ENCODE measurements at places on chromosomes 12 and 14. TPM values are rescaled to one million over a fixed set of nuclear protein-coding genes. Genes with fewer than 3 reads are reported as not detected.

HCAR1 gene
- not detected for total RNA-seq

DYRK2 gene
- 16.4 TPM for total RNA-seq

MYL2 gene
- not detected for total RNA-seq

STYK1 gene
- total RNA-seq = 7.8 TPM

LMNTD1 gene
- not detected for total RNA-seq

RPS6KL1 gene
- 1.3 TPM for total RNA-seq

OR6C2 gene
- 0.22 TPM for total RNA-seq

POMT2 gene
- total RNA-seq = 7.3 TPM

GALNT9 gene
- total RNA-seq = not detected

DNA sequence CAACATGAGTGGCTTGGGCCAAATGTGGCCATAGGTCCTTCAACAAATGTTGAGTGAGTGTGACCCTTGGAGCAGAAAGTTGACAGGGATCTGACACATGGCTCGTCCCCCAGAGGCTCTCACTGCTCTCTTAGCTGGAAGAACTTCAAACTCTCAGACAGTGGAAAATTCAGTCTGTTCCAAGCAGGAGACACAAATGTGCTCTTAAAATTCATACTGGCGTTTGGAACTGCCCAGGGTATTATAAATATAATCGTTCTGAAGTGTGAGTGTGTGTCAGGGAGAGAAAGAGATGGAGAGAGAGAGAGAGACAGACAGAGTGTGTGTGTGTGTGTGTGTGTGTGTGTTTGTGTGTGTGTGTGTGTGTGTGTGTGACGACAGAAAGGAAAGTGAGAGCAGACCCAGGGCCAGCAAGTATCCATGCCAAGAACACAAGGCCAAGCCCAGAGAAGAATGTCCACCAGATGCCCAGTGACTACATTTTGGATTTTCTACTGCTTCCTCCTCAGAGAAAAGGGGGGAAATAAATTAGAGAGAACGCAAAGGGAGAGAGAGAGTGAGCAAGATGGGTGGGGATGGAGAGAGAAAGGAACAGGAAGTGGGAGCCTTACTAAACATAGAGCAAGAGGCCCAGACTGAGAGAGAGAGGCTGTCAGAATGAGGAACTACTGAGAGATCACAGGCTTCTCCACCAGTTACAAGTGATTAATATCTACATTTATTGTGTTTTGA, 193.6 kb upstream of the NUDT4 start:
- DNase-seq = no peak

DNA sequence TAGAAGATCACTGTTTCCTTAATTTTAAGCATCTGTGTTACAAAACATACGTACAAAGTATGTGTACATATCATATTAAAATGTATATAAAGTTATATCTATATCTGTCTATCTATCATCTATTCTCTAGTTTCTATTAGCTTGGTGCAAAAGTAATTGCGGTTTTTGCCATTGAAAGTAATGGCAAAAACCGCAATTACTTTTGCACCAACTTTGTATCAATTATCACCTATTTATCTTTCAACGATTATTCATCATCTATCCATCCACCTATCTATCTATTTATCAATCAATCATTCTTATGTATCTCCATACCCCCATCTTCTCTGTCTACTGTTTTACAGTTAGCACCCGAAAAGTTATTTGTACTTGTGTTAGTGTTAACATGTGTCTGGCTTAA, 447.6 kb downstream of the NRXN3 start:
- DNase-seq = no peak

DNA sequence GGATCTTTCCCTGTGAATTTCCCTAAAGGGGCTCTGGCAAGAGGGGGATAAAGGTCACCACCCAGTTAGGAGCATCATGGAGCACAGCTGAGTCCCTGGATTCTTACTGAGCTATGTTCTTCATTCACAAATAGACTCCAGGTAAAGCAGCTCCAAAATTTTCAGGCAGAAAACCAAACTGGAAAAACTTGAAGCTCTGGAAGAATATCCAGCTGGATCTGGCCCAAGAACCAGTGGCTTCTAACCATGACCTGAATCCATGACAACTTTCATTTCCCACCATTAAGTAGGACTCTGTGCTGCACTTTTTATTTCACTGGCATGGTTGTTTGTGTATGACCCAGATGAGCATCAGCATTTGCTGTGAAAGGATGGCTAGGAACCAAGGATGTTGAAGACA, 180.4 kb upstream of the FKBP4 start:
- no peak for DNase-seq

DNA sequence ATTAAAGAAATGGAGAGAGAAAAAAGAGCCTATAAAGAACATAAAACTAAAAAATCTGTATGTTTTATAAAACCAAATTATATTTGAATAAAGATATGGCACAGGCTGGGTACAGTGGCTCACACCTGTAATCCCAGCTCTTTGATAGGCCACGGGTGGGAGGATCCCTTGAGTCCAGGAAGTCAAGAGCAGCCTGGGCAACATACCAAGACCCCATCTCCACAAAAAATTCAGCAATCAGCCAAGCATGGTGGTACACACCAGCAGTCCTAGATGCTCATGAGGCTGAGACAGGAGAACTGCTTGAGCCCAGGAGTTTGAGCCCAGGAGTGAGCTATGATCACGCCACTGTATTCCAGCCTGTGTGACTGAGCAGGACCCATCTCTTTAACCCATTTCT, 74.9 kb downstream of the EPS8 start:
- no peak for DNase-seq

GRCh38 chr14:38205949-38206665, 1.6 kb upstream of the SSTR1 start:
- no peak for DNase-seq

DNA sequence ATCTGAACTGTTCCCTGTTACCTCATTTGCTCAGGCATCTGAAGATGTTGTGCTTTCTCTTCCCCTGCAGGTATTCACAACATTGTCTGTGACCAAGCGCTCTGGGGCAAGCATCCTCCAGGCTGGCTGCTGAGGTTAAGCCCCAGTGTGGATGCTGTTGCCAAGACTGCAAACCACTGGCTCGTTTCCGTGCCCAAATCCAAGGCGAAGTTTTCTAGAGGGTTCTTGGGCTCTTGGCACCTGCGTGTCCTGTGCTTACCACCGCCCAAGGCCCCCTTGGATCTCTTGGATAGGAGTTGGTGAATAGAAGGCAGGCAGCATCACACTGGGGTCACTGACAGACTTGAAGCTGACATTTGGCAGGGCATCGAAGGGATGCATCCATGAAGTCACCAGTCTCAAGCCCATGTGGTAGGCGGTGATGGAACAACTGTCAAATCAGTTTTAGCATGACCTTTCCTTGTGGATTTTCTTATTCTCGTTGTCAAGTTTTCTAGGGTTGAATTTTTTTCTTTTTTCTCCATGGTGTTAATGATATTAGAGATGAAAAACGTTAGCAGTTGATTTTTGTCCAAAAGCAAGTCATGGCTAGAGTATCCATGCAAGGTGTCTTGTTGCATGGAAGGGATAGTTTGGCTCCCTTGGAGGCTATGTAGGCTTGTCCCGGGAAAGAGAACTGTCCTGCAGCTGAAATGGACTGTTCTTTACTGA, 44.9 kb downstream of the EID3 start:
- no peak for DNase-seq

GRCh38 chr14:24928386-24928900, 121.5 kb downstream of the STXBP6 start:
- DNase-seq = no peak

DNA sequence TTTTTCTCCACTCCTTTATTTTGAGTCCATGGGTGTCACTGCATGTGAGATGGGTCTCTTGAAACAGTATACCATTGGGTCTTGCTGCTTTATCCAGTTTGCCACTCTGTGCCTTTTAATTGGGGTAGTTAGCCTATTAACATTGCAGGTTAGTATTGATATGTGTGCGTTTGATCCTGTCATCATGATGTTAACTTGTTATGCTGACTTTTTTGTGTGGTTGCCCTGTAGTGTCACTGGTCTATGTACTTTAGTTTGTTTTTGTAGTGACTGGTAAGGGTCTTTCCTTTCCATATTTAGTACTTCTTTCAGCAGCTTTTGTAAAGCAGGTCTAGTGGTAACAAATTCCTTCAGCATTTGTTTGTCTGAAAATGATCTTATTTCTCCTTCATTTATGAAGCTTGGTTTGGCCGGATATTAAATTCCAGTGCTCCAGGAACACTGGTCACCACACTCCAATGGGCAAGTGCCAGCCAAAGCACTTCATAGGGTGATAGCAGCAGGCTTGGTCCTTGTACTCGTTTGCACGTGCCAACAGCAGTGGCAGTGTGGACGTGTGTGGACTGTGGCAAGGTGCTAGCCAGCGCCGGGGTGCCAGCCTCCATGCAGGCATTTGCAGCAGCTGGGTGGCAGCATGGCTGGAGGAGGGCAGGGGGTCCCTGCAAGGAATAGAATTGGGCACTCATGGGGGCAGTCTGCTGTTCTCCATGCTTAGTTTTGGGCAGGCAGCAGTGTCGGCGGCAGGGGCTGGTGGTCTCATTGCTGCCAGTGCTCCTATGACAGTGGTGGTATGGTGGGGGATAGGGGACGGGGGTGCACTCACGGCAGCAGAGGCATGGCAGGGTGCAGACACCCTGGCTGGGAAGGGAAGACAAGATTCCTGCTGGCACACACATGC, 53.5 kb downstream of the FRS2 start:
- DNase-seq = no peak

- no peak for DNase-seq
Observed at GRCh38 chr12:24374452-24374851, 425.0 kb upstream of the SOX5 start.

DNA sequence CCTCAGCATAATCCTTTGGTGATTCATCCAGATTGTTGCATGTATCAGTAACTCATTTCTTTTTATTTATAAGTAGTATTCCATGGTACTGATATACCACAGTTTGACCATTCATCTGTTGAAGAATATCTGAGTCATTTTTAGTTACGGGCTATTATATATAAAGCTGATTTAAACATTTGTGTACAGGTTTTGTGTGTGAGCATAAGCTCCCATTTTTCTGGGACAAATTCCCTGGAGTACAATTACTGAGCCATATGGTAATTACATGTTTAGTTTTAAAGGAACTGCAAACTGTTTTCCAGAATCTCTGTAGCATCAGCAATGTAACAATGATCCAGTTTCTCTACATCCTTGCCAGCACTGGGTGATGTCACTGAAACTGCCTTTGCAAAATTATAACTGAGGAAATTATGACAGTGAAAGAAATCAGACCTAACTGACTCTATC, 236.2 kb upstream of the KRR1 start:
- no peak for DNase-seq

GRCh38 chr14:98956661-98957060, 315.3 kb downstream of the BCL11B start:
- no peak for DNase-seq

DNA sequence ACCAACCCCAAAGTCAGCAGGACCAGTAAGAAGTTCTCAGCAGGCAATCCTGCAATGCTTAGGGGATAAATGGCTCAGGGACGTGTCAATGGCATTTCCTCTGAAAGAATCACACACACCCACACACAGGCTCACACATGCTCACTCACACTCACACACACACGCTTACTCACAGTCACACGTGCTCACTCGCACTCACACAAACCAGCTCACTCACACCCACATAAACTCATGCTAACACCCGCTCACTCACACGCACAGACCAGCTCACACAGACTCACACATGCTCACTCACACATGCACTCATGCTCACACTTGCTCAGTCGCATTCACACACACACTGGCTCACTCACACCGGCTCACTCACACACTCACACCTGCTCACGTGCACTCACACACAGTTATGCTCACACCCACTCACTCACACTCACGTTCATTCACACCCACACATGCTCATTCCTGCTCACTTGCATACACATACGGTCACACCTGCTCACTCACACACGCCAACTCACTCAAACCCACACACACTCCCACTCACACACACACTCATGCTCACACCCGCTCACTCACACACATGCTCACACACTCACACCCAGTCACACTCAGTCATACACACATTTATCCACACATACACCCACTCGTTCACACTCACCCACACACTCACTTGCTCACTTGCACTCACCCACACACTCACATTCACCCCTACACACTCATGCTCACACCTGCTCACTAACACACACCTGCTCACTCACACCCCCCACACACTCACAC, 436.8 kb downstream of the BCL11B start:
- DNase-seq = no peak

DNA sequence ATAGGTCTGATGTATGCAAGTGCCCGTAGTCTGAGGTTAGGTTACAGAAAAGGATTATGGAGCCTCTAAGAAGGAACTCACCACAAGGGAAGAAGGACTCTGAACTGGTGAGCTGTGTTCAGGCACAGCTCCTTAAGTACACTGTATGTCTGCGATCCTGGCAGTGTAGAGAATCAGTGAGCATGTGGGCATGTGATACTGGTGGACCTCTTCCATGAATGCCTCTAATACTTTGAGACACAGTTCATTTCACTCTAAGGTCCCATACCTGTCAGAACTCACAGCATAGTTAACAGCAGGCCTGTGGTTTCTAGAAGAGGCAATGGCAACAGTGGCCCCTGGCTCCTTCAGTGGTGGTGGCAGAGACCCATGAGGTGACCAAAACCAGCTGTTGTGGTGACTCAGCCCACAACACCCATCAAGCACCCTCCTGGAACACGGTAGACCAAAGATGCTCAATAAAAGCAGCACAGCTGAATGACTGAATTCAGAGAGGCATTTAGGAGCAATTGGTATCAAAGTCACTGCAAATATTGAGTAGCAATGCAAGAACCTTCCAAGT, 6.9 kb upstream of the OR6J1 start:
- DNase-seq = no peak

GRCh38 chr14:102333795-102334705, 14.5 kb downstream of the ZNF839 start:
- DNase-seq = no peak

DNA sequence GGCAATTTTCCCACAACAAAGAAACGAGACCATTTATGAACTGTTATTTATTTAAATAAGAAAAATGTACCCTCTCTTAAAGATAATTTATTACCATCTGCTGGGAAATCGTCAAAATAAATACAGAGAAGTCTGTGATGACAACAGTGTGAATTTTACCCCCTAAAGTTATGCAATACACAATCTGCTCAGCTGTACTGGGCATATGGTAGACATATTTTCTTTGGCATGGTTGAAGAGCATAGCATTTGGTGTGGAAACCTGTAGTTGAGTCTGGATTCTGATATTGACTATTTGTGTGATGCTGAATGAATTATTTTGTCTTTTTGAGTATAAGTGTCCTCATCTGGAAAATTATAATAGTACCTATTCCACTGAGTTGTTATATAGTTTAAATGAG, 60.0 kb downstream of the CFAP54 start:
- no peak for DNase-seq

DNA sequence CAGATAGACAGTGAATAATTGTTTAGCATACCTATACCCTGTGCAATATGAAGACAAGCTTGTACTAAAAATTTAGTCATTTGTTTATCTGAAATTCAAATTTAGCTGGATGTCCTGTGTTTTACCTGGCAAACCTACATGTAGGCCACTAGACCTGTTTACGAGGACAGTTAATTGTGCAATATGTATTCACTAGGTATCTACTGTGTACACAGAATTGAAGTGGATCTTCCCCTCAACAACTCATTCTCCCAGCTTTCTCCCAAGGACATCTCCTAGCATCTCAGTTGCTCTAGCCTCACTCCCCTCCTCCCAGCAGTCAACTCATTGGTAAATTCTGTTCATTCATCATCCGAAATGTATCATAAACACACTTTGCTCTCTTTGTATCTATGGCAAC, 25.3 kb downstream of the AK7 start:
- no peak for DNase-seq

Data from esophagus squamous epithelium (tissue), 5 donors.